ENCODE measurements at places on chromosomes 3 and 15.

- DNase-seq: no peak
Observed at GRCh38 chr3:194475978-194476377, 10.8 kb downstream of the ATP13A3 start.

- DNase-seq: no peak
Observed at GRCh38 chr3:27127879-27128278, 241.3 kb downstream of the NEK10 start.

GRCh38 chr3:150223558-150223957 lies 184.5 kb upstream of the TSC22D2 start:
- no peak for DNase-seq

DNA sequence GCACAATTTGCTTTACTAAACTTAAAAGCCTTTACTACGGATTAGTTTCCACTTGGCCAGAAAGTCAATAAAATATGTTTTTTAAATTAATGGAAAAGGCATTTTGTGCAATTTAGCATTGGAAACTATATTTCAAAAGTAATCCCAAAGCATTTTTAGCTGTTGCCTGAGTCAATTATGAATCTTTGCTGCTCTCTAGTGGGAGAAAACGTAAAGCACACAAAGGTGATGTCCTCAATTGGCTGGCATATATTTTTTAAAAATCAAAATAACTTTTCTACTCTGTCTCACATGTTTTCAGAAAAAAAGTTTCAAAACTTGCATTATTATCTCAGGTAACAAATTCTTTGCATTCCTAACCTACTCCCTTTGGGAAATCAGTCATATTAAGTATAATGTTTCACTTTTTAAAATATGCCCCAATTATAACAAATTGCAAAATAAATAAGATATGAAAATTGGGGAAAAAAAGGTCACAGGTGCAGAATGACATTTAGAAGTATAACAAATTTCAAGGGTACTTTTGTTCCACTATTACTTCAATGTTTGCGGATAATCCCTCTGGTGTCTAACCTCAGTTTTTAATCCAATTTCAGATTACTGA lies 47.2 kb upstream of the TEX55 start:
- no peak for DNase-seq

DNA sequence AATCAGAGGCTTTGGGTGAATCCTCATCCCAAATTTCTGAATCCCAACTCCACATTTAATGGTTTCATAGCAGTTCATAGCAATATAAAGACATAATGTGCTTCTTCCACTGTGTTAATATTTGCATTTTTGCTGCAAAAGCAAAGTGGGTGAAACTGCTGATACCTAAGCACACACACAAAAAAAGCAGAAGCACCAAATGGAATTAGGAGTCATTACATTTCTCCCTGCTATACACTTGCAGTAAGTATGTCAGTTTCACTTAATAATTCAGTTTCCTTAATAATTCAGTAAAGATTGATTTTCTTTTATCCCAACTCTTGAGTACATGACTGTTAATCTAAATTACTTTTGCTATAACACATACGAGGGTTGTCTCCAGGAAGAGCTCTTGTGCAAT lies 48.9 kb upstream of the ALCAM start:
- no peak for DNase-seq

GRCh38 chr3:54527521-54527920 lies 400.3 kb downstream of the LRTM1 start:
- no peak for DNase-seq

- peak; percentile 30 for DNase-seq
Observed at GRCh38 chr3:128559486-128560225, 66.7 kb upstream of the GATA2 start.

GRCh38 chr15:51234176-51234927 lies 104.0 kb downstream of the CYP19A1 start:
- no peak for DNase-seq

DNA sequence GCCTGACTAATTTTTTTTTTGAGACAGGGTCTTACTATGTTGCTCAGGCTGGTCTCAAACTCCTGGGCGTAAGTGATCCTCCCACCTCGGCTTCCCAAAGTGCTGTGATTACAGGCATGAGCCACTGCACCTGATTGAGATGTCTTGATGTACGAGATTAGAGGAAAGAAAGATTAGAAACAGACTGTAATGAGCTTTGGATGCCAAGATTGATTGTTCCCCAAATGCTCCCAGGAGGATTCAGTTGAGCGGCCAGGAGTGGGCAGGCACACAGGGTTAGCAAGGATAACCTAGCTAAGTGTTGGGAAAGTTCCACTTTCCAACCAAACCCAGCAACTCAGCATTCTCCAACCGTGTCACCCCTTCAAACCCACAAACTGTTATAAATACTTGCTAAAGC lies 63.7 kb downstream of the SRGAP3 start:
- no peak for DNase-seq

- DNase-seq: no peak
Observed at GRCh38 chr3:111748132-111748531, 110.9 kb upstream of the PHLDB2 start.

DNA sequence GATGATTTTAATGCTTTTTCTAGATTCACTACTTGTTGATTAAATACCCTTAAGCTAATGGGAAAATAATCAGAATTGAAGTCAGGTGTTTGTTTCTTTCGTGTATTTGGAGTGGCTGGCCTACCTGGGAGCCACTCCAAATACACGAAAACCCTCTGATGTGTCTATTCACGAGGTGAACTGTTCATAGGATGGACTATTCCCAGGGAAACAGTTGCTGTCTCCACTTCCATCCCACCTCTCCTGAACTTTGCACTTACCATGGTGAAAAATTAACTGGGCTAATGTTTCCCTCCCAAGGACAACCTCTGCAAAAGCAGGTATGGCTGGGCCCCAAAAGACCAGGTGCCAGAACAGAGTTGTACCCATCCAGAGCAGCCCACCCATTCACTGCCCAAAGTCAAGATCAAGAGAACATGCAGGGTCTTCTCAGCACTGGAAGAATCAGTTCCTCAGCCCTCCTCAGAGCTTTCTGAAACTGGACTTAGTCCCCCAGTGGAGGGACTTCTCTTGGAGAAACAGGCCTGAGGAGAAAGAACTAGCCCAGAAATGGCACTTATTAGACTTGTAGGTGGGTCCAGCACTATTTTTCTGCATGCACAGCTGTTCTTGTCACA lies 2.9 kb upstream of the SMAD3 start:
- DNase-seq: no peak

DNA sequence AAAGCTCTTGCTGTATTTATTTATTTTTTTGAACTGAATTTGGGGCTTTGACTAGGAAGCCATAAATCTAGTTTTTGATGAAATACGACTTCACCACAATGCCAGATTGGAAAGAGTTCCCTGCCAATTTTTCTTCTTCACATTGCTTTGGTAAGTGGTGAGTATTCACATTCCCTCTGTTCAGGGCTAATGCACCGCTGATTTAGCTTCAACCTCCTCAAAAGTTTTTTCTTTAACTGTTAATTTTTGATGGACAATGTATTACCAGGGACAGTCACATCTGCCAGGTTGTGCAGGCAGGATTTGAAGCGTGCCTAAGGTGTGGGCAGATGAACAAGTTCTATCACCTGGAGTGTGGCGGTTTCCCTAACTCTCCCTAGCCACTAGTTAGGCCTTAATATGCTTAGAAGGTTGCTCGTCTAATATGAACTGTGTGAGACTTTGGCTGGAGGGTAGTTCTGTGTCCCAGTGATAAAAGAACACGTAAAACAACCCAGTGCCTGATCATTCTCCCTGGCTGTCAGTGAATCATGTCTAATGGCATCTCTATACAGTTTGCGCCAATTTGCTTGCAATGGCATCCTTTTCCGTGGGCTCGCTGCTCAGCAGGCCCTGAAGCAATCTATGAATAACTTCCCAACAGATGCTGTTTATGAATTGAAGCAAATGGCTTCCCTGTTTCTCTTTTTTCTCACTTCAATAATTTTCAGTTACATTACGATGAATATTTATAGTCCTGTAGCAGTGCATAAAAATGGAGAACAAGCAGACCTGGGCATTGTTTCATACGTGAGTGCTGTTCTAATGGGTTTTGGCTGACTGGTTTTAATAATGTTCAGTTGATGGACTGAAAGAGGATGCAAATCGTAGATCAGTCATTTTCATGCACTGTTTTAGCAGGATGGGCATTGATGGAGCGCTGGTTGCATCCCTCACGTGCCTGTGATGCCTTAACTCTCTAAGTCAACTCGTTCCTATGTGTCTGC lies 243.2 kb upstream of the SUCLG2 start:
- DNase-seq: no peak

DNA sequence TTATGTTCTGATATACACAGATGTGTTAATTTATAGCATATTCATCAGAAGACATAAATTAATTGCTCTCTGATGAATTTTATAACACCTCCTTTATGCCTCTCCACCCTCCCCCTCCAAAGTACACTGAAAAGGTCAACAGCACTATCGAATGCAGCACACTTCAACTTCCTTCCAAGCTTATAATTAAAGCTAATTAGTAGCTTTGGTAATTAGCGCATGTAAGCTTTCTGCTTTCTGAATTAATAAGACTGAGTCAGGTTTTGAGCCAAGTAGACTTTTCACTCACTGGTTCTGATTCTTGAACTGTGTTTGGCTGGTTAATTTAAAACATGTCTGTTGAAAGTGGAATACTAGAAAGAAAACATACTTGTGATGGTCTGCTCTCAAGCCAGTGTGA lies 760.8 kb upstream of the CFAP20DC start:
- DNase-seq: no peak

DNA sequence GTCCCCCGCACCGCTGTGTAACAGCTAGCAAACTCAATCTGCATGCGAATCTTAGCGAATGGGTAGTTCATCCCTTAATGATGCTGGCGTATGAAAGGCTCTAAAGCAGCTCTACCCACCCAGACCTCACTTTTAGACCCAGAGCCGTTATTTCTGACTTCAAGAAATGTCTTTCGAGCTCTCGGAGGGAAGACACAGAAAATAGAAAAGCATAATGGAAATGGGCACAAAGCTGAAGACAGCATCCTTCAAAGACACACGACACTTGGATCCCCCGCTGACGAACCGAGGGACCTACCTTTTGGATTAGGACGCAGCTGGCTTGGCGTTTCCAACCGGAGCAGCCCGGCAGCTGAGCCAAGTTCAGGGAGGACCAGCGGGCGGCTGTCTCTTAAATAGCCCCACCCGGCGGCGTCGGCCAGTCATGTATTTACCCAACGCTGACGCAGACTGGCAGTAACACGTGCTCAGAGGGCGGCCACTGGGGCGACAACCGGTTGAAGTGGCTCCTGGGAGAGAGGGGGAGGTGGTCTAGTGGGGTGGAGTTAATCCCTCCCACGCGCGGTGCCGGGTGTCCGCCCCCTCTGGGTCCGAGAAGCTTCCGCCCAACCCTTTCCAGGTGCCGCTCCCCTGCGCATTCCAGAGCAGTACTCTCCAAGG lies 1.5 kb downstream of the CCK start:
- no peak for DNase-seq

GRCh38 chr15:80437334-80437891 lies 33.2 kb downstream of the ARNT2 start:
- no peak for DNase-seq

GRCh38 chr3:44058022-44058867 lies 183.4 kb upstream of the TOPAZ1 start:
- no peak for DNase-seq

DNA sequence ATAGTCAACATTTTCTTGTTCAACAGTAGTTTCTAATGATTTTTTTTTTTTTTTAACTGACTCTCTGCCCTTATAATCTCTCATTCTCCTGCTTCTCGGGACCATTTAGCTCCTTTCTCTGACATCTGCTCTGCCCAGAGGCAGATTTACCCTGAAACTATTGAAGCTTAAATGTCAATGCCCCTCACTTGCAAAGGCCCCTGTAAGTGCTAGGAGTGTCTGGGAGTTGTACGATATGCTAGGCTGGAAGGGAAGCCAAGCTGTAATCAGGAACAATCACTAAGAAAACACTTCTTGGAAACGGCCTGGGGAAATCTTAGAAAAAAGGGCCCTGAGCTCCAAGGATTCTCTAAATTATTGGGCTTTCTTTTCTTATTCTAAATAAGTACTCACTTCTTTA lies 5.8 kb upstream of the PLOD2 start:
- DNase-seq: no peak

- no peak for DNase-seq
Observed at GRCh38 chr3:7669641-7670040, 808.7 kb downstream of the GRM7 start.

DNA sequence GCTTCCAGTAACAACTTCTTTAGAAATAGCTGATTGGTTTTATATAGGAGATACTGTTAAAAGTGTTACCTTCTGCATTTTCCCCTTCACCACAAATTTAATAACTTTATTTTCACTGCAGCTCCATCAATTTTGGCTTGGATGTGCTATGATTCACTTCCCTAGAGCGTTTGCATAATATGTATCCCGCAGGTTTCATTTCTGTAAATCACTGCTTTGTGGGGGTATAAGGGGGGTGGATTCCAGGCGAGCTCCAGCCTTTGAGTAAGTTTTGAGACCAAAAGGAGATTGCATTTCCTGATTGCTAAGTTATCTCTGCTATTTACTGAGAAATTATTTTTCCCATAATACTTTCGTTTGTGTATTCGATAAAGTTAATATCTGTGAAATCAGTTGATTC lies 232.6 kb downstream of the TBL1XR1 start:
- DNase-seq: no peak

DNA sequence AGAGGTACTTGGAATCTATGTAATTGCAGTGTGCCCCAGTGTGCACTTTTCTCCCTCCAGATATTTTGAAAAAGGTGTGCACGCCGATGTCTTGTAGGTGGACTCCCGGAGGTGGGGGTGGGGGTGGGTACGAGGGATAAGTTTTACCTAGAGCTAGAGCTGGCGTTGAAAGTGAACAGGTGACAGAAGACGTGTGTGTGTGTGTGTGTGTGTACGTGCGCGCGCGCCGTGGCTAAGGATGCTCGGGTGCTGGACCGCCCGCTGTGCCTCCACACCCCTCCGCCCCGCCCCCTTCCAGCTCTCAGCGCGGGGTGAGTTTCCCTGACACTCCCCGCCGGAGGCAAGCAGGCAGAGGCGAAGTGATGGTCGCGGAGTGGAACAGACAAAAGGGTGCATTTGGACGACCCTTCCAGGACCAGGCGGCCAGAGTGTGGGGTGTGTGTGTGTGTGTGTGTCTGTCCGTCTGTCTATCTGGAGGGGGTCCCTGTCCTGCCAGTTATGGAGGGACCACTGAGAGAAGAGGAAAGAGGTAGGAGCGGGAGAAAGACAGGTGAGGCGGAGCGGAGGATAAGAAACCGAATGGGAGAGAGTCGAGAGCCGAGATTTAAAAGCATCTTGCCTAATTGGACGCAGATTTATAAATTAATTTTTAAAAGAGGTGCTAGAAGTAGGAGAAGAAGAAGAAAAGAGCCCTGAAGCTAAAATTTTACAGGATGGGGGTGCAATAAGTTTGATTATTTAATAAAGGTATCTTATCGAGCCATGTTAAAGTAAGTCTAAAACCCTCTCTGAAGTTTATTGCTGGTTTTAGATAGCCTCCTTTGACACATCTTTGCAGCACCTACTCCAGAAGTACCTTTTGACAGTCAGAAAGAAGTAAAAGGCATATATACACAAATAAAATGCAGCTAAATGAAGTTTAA lies 335.8 kb upstream of the THRB start:
- DNase-seq: no peak

- DNase-seq: no peak
Observed at GRCh38 chr15:92586966-92587365, 68.6 kb downstream of the FAM174B start.

- no peak for DNase-seq
Observed at GRCh38 chr3:153673853-153674252, 447.3 kb upstream of the ARHGEF26 start.

Data from DMS153 (cell line).